ENCODE measurements at places on chromosomes 7 and 10.

DNA sequence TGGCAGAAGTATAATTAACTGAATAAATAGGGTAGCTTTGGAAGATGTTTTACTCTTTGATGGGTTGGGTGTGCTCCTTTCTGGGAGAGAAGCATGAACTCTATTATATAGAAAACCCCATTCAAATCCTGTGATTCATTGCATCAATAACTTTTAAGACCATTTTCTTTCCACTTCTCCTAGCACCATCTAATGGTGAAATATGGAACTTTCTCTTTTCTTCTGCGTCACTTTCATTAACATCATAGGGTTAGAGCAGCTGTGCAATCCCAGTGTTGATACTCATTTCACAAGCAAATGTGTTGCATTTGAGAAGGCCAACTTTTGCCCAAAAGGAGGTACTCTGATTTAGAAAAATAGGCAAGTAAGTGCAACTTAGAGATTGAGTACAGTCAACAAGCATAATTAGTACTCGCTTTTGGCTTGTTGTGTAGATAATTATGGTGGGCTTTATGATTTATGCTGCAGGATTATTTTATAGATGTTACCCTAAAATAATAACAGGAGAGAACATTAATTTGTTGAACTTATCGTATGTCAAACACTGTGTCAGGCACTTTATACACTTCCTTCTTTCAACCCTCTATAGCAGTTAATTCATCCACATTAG is 92.9 kb downstream of the CPED1 start:
- DNase-seq, result peak; percentile 42

DNA sequence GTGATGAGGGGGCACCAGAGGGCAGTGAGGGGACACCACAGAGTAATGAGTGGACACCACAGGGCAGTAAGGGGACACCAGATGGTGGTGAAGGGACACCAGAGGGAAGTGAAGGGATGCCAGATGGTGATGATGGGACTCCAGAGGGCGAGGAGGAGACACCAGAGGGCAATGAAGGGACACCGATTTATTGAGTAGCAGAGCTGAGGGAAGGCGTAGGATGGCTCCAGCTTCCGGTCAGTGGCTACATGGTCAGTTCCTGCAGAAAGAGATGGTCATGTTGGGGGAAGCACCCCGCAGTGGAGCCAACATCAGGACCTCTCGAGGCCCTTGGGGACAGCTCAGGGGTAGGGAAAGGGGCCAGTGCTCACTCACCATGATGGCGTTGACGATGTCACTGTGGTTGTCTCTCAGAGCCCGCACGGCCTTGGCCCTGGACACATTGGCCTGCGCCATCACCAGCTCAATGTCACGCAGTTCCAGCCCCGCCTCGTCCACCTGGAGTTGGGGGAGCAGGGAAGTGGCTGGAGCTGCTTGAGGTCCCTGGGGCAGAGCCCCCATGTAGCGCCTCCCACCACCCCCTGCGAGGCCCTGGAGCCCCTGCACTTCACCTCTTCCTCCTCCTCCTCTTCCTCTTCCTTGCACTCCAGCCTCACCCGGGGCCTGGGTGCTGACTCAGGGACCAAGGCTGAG is 8.4 kb downstream of the NACAD start:
- DNase-seq, result no peak

- no peak for DNase-seq
These were observed 36.9 kb upstream of the TUBB8 start for GRCh38 chr10:86031-86430.

DNA sequence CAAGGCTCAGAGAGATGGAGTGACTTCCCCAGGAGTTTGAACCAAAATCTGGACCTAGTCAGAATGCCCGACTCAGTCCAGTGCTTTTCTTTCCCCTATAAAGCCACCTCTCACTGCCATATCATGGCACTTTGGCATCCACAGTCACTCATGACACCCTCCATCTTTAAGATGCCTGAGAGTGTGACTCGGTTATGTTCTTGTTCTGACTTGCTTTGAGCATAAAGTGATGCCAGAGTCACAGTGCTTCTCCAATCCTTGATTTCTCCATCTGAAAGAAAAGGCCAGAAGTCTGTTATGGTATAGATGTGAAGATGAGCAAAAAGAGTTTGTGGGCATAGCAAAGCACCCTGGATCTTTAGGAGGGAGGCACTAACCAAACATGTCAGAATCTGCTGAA is 538.1 kb downstream of the SORCS1 start:
- DNase-seq, result no peak

GRCh38 chr10:62456611-62457101 is 82.5 kb downstream of the ZNF365 start:
- no peak for DNase-seq

DNA sequence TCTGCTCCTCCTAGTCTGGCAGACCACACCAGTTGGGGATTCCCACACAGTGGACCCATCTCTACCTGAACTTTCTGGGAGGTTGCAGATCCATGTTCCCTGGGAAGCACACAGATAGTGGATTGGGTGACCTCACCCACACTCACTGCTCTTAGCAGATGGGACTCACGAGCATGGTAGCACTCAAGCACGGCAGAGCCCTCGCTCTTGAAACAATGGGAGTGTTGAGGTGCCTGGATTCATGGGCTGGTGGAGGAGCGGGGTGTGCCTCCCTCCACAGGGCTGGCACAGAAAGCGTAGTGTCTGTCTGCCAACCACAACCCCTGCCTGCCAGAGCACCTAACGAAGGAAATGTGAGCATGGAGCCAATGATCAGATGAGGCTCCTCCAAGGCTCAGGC is 568.0 kb downstream of the POM121L12 start:
- DNase-seq, result no peak

GRCh38 chr7:40604601-40605438 is 470.0 kb downstream of the SUGCT start:
- DNase-seq, result no peak

GRCh38 chr7:63899691-63900393 is 98.8 kb upstream of the ZNF722 start:
- no peak for DNase-seq

- DNase-seq, result no peak
These were observed 66.4 kb downstream of the CDC123 start for GRCh38 chr10:12262278-12262981.

- DNase-seq, result no peak
These were observed 24.9 kb upstream of the PRKAG2 start for GRCh38 chr7:151901828-151902227.

DNA sequence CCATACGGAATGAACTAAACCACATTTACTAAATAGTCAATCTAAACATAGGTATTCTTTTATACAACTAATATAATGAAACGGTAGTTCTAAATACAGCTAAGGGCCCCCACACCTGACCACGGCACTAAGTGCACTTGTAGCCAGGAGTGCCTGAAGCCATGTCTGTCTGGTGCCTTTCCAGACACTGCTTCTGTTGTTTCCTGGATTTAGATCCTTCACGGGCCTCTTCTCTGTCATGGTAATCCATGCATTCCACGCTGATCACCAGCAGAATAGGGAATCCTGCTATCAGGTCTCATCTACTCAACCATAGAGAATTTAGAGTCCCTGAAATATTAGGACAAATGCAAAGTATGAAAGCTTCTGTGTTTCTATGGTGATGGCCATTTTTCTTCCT is 37.8 kb downstream of the OSBPL3 start:
- no peak for DNase-seq

DNA sequence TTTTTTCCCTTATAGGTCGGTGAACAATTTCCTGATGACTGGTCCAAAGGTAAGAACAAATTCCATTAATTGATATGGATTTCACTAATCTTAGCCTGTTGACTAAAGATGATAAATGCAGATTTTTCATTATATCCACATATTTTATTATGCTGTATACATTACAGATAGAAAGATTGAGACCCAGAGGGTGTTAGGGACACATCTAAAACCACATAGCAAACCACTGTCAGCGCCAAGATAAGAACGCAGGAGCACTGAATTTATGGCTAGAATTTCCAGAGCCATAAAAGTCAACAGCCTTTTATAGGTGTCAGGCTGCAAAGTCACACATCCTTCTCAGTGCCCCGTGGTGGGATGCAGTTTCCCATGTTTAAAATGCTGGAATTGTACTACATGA is 16.2 kb downstream of the WNT8B start:
- no peak for DNase-seq

GRCh38 chr10:18583575-18584270 is 67.7 kb downstream of the NSUN6 start:
- no peak for DNase-seq

DNA sequence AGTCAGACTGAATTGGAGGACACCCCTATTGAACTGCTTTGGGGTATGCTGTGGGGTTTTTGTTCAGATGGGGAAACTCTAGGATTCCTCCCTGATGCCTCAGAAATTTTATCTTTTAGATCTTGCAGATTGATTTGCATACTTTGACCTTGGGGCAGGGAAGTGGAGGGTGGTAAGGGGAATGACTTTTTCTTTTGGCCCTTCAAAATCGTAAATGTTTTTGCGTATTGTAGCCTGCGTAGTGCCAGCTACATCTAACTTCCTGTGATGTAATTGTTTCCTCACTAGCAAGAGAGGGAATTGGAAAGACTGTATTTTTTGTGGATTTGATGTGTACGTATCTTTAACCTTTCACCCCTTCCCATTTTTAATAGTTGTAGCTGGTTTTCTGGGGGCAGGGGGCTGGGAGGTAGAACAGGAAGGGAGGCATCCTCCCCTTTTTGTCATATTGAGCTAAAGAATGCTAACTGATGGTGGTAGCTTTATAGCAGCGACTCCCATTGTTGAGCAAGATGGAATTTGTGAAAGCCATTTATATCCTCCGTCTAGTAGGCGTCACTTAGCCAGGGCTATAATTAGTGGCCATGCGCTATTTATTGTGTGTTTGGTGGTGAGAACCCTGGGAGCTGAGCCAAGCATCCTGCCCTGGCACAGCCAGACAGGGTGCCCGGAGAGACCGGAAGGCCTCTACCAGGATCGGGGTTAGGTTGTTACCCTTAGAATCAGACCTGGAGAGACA is 11.3 kb downstream of the DUSP5 start:
- peak; percentile 5 for DNase-seq

- no peak for DNase-seq
These were observed 251.0 kb upstream of the TAC1 start for GRCh38 chr7:97480772-97481390.

GRCh38 chr10:71582506-71583475 is 136.8 kb downstream of the C10orf105 start:
- DNase-seq, result no peak

DNA sequence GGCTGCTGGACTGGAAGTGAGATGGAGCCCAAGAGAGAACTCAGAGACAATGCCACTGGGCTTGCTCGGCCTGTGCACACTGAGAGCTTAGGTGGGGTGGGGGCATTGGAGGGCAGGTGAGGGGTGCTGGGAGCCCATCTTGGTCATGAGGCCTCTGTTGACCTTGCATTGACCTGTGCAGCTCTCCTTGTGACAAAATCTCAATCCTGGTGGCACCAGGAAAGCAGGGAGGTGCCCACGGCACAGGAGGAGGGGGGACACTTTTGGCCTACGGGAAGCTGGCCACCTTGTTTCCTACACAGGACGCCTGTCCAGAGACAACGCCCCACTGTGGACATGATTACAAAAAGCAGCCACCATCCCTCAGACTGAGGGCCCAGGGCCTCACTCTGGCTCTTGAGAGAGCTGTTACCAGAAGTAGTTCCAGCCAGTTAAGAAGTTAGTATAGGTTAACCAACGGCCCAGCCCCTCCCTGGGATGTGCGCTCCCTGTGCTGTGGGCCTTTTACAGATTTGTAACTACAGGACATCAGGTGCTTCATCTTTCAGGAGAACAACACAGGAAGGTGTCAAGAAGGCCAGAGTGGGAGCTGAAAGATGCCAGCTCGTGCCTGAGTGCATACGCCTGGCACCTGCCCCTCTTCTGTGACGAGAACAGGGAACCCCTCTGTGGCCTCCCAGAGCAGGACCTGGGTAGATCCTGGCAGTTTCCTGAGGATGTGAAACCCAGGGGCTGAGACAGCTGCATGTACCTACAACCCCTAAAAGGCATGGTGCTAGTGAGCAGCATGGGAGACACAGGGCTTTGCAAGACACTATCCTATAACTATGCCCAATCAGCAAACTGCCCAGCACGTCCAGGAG is 10.3 kb downstream of the PKD1L1 start:
- no peak for DNase-seq

DNA sequence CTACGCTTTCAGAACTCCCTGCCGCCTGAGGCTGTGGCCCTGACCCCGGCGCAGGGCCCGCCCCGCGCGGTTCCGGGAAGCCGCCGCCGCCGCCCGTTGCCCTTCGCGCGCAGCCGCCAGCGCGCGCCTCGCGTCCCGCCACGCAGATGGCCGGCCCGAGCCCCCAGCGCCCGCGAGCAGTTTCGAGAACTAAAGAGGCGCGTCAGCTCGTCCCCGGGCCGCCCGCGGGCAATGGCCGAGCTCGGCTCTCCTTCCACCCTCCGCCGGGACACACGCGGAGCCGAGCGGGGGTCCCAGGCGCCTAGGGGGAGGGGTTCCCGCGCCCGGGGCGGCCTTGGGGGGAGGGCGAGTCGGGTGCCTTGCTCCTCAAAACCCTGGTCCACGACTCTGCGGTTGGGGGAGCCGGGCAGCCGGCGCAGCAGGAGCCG is 1.8 kb downstream of the HNRNPF start:
- DNase-seq, result no peak

DNA sequence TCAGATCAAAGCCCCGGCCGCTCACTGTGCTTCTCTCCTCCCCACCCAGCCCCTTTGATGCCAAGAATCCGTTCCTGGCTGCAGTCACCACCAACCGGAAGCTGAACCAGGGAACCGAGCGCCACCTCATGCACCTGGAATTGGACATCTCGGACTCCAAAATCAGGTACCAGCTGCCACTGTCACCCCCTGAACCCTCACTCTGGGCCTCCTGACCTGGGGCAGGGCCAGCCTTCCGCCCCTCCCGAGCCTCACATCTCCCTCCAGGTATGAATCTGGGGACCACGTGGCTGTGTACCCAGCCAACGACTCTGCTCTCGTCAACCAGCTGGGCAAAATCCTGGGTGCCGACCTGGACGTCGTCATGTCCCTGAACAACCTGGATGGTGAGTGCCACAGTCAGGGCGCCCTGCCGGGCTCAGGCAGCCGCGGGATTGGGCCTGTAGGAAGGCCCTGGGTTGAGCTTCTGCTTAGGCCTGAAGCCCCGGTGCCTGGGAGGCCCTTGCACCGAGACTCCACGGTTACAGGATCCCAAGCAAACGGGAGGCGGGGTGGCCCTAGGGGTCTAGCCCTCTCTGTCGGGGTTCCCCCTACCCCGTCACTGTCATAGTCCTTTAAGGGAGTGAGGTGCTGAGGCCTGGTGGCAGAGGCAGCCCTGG is 10.8 kb downstream of the TMEM120A start:
- DNase-seq, result no peak

- no peak for DNase-seq
These were observed 21.5 kb downstream of the C10orf53 start for GRCh38 chr10:49700997-49701396.

GRCh38 chr7:79282070-79282694 is 171.3 kb downstream of the MAGI2 start:
- DNase-seq, result no peak

DNA sequence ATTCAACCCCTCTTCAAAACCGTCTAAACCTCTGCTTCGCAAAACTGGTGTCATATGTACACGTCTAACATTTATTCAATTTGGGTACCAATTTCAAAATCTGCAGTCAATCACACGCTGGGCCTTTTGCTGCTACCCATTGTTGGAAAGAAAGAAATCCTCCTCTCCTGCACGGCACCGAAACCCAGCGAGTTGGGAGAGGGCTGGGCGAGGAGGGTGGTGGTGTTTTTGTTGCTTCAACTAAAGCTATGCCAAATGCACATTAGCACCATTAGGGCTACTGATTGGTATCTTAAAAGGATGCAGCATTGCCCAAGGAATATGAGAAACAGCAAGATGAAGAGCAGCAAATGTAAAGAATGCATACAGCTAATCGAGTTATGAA is 7.8 kb downstream of the EBF3 start:
- no peak for DNase-seq

Data from NCI-H2081 treated with DMSO at 0.1 percent for 48 hours (cell line).